ENCODE measurements at places on chromosomes 6 and 20.

DNA sequence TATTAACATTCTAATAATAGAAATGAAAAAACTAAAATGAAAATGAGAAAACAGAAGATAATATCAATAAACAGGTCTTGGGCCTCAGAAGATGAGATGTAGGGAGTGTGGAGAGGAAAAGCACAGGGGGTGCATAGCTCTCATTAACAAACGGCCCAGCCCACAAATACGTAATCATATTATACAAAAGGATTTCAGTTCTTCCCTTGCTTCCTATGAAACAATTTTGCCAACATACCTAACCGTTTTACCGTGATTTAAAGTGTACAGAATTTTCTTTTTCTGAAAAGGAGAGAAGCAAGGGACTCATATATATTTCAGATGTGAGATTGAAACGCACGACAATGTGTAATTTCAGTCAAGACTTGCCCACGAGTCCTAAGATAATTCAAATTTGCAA, 136.0 kb downstream of the HFE start:
- no peak for DNase-seq

GRCh38 chr6:40359808-40360207, 227.4 kb downstream of the LRFN2 start:
- no peak for DNase-seq

- DNase-seq = no peak
Measured at GRCh38 chr6:65448866-65449265, 258.2 kb downstream of the EYS start.

GRCh38 chr6:7505189-7505699, 36.2 kb upstream of the DSP start:
- DNase-seq = no peak

DNA sequence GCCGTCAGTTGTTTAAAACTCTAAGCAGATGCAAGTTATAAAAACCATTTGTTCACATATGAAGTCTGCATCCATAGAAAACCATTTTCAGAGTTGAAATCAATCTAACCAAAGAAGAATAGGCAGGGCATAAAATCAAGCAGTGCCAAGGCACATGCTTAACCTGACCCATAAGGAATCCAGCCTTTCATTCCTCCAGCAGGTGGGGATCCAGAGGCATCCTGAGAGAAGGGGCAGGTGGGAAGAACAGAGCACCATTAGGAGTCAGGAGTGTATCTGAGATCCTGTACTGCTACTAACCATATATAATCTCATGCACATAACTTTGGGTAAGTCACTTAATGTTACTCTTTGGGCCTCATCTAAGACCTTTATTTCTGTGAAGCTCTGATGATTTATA, 29.4 kb upstream of the FOXO3 start:
- DNase-seq = no peak

DNA sequence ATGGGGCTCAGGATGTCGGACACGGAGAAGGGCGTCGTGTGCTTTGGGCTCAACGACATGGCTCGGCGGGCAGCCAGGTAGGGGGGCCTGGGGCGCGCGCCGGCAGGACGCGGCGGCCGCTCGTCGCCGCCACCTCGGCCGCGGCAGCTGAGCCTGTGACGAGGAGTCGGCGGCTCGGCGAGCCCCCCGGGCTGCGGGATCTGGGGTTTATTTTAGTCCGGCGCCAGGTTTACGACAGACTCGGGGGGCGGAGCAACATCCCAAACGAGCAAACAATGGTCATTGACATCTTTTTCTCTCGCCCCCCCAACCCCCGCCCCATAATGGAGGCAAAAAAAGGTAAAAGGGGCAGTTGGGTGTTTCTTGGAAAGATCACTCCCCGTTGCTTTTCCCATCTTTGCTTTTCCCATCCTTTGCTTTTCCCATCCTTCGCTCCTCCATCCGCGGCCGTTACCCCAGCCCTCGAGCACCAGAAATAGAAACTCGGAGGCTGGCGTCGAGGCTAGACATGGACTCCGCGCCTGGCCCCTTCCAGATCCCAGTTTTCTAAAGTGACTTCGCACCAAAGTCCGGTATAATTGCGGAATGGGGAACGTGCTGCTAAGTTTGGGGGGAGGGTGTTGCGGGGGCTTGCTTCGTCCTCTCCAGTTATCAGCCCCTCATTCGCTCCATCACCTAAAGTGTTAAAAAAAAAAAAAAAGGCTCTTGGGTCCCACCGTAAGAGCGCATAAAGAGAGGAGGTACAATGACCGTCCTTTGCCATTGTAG, at the start of gene NKX2-4:
NKX2-4 (minus strand) TSS at position 186 of the 768 bp plus-strand sequence; CDS start at position 59, 127 bp downstream.
- DNase-seq = no peak

DNA sequence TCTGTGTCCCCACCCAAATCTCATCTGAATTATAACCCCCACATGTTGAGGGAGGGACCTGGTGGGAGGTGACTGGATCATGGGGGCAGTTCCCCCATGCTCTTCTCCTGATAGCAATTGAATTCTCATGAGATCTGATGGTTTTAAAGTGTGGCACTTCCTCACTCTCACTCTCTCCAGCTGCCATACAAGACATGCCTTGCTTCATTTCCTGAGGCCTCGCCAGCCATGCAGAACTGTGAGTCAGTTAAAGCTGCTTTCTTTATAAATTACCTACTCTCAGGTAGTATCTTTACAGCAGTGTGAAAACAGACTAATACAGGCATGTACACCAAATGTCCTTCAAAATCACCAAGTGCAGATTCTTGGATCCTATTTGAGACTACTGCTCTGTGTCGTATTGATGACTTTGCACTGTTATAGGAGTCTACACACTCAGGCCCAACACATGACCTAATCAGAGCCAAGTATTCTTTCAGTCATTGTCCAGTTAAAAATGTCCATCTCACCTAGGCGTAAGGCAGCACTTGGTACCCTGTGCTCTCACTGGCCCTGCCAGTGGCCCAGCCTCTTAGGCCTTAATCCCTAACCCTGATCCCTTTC, 52.8 kb upstream of the UST start:
- DNase-seq = no peak

GRCh38 chr6:44301782-44302564, 11.2 kb downstream of the AARS2 start:
- no peak for DNase-seq

- no peak for DNase-seq
Measured at GRCh38 chr6:133891927-133892812, 3.3 kb downstream of the TCF21 start.

- no peak for DNase-seq
Measured at GRCh38 chr20:59752101-59752586, 147.8 kb downstream of the PHACTR3 start.

- no peak for DNase-seq
Measured at GRCh38 chr6:86775893-86776292, 161.4 kb upstream of the HTR1E start.

DNA sequence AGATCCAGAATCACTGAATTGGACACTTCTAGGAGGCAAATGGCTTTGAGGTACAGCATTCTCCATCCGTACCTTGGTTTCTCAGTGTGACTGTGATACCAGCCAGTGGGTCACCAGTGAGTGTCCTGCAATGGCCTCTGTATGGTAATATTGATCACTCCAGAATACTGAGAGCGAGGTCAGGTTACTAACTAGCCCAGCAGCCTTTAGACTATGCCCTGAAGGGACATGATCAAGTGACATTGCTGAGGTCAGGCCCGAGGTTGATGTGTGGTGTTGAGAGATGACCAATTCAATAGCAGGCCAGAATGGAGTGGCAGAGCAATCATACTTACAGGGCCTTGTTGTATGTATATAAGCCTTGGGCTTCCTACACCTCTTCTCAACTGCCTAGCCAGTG, 476.0 kb downstream of the KHDRBS2 start:
- no peak for DNase-seq

GRCh38 chr6:68080074-68080473, 555.0 kb upstream of the ADGRB3 start:
- no peak for DNase-seq

DNA sequence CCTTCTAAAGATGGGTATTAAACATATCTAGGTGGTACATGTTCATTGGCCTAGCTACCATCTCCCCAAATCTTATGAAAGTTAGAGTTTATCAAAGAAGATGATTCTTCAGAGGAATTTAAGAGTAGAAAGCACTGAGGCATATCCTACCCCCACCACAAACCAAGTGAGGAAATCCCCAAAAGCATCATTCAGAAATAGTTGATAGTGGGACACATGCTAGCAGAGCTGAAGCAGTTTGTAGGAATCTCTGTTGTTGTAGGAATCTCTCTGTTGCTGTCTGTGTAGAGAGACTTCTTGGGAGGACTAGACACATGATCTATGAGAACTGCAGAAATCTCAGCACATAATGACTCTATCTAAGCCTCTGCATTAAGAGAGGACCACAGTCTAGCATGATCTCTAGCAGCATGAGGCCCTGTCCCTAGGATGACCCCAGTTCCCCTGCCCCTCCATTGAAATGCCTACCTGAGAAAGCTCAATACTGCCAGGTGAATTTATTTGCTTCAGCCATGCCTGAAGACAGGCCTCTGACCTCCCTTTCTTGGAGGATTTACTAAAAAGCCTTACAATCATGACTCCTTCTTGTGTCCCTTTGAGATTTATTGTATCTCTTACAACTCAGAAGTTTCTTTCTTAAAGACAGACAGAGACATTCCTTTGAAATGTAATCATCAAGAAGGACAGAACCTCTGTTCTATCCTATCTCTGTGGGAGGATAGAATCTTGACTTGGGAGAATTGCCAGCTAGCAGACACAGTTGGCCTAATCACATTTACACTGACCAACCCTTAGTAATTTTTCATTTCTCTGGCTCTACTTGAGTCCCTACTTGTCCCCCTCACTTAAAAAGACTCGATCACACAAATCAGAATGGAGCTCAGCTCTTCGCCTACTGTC, 582.4 kb downstream of the PHF3 start:
- DNase-seq = no peak

GRCh38 chr6:36368421-36368820, 19.0 kb downstream of the ETV7 start:
- no peak for DNase-seq

DNA sequence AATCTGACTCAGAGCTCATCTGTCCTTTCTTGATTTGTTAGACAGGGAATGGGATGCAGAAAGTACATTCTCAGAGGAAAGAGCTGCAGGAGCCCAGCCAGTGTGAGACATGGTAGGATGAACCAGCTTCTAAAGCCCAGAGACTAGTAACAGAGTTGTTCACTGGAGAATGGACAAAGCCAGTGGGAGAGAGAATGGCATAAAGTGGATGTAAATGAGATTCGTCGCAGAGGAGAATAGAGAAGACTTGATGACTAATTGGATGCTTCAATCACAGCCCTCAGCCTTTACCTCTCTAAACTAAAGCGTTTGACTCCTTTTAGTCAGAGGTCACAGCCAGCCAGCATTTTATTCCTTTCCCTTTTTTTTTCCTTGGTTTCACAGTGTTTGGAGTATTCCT, 25.5 kb upstream of the L3MBTL3 start:
- DNase-seq = no peak

- no peak for DNase-seq
Measured at GRCh38 chr6:17115251-17116116, 13.6 kb downstream of the STMND1 start.

DNA sequence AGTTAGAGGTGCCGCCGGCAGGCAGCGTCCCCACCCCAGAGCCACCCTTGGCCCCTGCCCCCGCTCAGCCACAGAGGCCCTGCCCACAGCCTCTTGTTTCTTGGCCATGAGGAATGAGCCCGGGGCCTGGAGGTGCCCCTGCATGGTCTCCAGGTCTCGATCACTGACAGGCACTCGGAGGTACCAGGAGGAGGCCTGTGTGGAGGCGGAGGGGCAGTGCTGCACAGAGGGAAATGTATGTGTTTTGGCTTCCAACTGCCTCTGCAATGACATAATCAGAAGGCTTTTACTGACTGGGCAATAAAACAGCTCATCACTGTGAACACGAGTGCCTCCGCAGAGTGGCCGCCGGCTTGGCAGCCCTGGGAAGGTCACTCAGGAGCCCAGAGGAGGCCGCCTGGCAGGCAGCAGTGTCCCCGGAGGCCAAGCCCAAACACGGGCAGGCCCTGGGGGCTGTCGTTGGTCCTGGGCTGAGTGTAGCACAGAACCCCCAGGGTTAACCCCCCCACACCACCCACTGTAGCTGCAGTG, 61.1 kb upstream of the GATA5 start:
- DNase-seq = no peak

DNA sequence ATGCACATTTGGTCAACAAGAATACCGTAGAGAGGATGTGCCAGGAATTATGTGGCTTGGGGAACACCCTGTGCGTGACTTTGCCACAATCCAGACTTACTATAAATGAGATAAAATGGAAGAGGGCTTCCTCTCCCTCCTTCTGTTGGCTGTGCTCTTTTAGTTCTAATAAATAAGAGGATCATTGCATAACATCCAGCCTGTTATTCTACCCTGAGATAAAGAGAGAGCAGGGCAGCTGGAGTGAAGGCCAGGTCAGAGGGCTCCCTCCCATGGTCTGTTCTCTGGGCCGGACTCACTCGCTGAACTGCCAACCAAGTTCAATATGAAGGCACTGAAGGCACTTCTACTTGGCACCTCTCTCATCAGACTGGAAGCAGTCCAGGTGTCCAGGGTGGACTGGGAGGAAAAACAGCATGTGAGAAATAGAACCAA, 91.7 kb downstream of the MTFR2 start:
- no peak for DNase-seq

DNA sequence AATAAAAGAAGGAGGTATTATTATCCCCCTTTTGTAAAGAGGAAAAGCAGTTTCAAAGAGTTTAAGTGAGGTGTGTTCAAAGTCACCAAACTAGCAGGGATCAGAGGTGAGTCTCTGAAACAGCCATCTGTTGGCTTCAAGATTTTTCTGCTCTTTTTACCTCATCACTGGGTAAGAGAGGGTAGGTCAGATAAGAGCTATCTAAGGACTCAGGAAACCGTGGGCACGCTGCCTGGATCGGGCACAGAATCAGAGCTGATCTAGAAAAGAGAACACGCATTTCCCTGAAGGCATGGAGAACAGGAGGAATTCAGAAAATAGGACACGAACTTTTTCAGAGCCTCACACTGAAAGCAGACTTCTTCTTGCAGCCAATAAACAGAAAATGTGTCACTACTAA, 65.8 kb upstream of the LY86 start:
- no peak for DNase-seq

DNA sequence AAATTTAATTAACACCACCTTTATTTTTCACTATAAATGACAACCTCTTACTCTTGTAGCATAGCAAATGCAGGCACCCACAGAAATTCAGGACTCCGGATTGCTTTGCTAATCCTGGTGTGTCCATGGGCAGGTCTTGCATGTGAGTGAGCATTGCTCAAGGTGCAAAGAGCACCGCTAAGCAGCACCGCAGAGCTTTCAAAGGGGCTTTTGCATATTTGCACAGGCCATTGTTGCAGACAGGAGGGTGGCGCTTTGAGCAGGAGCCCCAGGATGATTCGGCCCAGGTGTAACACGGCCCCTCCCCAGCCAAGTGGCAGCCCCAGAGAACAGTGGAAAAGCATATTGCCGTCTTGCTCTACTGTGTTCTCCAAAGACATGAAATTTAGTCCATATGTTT, 293.2 kb downstream of the NRN1 start:
- DNase-seq = no peak

DNA sequence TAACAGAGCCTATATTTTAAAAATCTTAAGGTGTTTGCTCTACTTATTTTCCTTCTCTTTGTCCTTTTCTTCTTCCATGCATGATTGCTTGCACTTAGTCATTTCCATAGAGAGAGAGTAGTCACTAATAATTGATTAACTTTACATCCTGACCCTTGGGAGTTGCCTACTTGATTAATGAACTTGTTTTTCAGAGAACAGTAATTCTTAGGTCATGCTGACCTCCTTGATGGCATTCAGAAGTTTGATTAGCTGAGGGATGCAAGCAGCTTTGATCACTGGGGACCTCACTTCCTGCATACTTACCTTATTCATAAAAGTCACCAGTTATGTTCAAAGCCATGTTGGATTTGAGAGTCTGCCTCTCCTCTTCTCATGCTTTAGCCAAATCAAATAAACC, 715.6 kb upstream of the ID4 start:
- no peak for DNase-seq

All from NCI-H446 treated with DMSO at 0.1 percent for 48 hours (cell line).